ENCODE measurements at places on chromosomes 1 and 21. TPM values are rescaled to one million over a fixed set of nuclear protein-coding genes. Genes with fewer than 3 reads are reported as not detected.

- DNase-seq: peak; percentile 54
- no peaks in the 10 kb centered on the region for H3K27me3 ChIP-seq
- H3K4me3 ChIP-seq: no peak overlapping the region
- no peaks in the 10 kb centered on the region for H3K36me3 ChIP-seq
Measured at GRCh38 chr1:27132147-27132546, 22.8 kb downstream of the SLC9A1 start.

Gene GUCA2A
- polyA plus RNA-seq: 1,041 TPM

- peaks cover 9% of the 10 kb centered on the region for H3K36me3 ChIP-seq
- H3K4me3 ChIP-seq: no peak overlapping the region
- no peak overlapping the region for H3K27ac ChIP-seq
Measured at GRCh38 chr1:212313616-212314015, 28.4 kb downstream of the PPP2R5A start.

DNA sequence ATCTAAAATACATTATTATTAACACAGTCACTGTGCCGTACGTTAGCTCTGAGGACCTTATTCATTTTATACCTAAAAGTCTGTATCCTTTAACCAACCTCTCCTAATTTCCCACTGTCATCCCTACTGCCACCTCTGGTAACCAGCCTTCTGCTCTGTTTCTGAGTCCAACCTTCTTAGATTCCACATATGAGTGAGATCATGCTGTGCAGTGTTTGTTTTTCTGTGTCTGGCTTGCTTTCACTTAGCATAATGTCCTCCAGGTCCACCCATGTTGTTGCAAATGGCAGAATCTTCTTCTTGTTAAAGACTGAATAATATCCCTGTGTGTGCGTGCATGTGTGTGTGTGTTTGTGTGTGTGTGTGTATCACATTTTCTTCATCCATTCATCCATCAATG, 64.2 kb downstream of the ETS2 start:
- peak; percentile 20 for DNase-seq
- H3K27ac ChIP-seq: no peak overlapping the region
- no peaks in the 10 kb centered on the region for H3K36me3 ChIP-seq
- H3K4me1 ChIP-seq: no peaks in the 10 kb centered on the region
- H3K27me3 ChIP-seq: no peaks in the 10 kb centered on the region

Gene SAMD13
- polyA plus RNA-seq: 4.3 TPM
